ENCODE measurements at places on chromosomes 1 and 21.
A peak's percentile ranks its signal among the peaks of the same experiment; 100 is the strongest.

DNA sequence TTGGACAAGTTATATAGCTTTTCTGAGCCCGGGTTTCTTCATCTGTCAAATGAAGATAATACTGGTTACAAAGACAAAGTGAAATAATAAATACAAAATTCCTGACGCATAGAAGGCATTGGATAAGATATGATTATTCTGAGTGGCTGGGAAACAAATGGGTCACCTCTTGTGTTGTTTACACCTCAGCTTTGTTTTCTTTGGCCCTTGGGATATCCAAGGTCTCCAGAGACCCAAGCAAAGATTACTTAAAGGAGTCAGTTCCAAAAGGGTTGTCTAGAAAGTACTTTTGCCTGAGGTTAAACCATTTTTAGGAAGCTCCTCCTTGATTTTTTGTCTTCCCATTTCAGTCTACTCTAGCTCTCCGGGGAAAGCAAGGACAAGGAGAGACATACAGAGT, 9.7 kb downstream of the KHDRBS1 start:
- no peak for DNase-seq

DNA sequence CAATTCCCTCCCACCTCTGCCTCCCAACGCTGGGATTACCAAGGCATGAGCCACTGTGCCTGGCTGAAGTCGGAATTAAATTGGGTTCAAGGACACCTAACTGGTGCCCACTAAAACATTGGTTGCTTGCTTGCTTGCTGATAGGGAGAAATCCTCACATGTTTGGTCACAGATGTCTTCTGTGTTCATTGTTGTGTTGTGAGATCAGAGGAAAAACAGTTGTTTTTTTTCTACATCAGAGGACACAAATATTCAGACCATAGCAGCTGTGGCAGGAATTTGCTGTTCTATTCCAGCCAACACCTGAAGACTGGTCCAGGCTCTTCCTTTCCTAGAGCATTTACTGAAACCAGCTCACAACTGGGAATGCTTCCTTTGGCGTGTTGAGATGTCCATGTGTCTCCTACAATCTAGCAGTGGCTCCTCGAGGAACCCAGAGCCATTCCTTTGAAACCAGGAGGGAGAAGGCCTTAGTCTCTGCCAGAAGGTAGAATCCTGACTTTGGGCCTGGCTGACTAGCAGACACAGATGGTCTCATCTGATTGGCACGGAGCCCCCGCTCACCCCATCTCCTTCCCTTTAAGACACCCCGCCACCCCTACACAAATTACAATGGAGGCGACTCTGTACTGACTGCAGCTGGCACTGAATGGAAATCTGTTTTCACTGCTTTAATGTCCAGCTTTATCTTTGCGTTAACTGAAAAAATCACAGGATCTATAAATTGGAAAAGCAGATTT, 24.3 kb upstream of the TRIM17 start:
- DNase-seq: no peak

- no peak for DNase-seq
Measured at GRCh38 chr1:112388436-112388835, 7.6 kb upstream of the CTTNBP2NL start.

DNA sequence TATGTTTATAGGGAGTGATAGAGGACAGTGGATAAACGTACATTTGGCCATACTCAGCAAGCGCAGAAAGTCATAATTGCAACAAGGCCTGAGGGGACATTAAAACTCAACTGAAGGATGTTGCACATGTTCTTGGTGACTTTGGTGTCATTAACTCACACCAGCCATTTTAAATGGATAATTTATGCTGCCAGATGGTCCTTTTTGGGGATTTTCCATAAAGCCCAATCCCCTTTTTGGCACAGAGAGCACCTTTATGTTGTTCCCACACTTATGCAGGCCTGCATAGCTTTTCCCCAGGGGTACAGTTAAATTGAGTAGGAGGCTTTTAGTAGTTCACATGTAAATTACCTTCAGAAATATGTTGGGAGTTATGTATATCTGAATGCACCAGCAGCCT, 279.6 kb downstream of the NFIA start:
- DNase-seq: no peak

- no peak for DNase-seq
Measured at GRCh38 chr1:41622859-41623732, 138.6 kb upstream of the EDN2 start.

DNA sequence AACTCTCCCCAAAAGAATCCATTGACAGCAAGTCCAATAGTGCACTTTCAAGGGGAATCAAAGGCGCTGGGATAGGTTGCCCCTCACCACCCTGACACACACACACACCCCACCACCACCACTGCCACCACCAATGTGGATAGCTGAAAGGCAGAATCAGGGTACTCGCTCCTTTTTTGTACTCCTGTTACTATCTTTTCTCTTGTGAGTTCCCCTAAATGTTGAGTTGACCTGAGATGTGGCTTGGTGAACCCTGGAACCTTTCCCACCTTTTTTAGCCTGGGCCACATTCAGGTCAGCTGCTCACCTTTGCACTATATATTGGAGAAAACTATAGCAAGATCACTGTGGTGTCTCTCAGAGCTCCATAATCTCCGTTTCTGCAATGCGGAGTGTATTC, 3.9 kb downstream of the S100A8 start:
- DNase-seq: no peak

DNA sequence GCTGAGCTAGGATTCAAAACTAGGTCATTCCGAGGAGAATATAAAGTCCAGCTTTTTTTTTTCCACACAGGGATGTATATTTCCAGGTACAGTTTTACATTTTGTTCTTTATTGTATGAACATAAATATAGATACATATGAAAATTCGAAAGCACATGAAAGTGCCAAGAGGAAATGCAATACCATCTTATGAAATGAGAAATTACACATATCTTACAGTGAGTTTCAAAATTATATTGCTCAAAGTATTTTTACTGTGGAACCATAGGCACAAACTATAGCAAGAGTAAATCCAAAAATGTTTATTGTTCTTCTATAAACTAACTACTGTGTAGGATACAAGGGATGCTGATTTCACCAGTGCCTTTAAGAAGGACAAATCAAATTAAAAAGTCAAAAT, 39.0 kb downstream of the PTPRC start:
- DNase-seq: no peak

- DNase-seq: no peak
Measured at GRCh38 chr1:177871613-177872307, 98.1 kb downstream of the SEC16B start.

GRCh38 chr1:23567996-23568607, 8.8 kb upstream of the ID3 start:
- DNase-seq: no peak

DNA sequence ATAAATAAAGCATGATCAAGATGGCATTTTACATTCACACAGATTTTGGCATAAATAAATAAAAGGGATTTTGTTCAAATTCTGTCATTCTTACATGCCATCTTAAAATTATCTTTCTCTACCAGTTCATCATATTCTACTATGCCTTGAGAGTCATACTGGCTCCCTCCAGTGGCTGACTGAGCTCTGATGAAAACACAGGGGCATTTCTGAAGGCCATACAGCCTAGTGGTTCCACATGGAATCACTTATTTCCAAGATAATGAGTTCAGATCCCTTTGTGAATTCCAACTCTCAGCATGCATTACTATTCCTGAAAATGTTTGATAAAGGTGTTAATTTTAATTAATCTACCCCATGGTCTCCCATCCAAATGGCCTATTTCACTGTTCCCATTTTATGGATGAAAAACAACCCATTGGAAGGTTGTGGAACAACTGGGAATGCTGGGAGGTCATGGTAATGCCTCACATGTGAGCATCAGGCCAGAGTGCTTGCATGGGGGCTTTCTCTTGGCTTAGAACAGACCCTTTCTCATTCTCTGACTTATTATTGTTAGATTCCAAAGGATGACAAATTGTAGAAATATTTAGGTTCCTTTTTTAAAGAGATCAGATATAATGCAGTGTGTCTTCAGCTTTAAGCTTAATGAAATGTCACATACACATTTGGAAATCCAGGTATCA, 622.4 kb upstream of the PKN2 start:
- DNase-seq: peak; percentile 5

DNA sequence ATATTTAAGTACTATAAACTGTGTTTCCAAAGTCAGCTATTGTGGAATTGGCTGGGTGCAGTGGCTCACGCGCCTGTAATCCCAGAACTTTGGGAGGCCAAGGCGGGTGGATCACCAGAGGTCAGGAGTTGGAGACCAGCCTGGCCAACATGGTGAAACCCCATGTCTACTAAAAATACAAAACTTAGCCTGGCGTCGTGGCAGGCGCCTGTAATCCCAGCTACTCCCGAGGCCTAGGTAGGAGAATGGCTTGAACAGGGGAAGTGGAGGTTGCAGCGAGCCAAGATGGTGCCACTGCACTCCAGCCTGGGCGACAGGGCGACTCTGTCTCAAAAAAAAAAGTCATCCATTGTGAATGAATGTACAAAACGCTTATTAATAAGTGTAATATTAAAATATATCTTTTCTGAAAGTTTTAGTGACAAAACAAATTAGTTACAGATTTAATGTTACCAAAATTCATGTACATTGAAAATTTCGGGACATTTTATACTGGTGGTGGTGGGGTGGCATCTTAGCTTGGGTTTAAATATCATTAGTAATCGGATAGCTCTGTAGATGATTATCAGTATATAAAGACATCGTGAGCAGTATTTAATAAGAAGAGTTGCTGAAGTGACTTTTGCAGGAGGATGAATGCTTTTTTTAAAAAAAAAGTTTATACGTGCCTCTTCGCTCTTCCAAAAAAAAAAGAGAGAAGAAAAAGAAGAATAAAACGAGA, 503 bp upstream of the SRSF11 start:
- no peak for DNase-seq

GRCh38 chr1:220991959-220992704, 112.9 kb downstream of the HLX start:
- DNase-seq: no peak

GRCh38 chr1:58683519-58683918, 16.3 kb downstream of the MYSM1 start:
- no peak for DNase-seq

GRCh38 chr1:22893292-22893691, 79.4 kb downstream of the LACTBL1 start:
- no peak for DNase-seq

DNA sequence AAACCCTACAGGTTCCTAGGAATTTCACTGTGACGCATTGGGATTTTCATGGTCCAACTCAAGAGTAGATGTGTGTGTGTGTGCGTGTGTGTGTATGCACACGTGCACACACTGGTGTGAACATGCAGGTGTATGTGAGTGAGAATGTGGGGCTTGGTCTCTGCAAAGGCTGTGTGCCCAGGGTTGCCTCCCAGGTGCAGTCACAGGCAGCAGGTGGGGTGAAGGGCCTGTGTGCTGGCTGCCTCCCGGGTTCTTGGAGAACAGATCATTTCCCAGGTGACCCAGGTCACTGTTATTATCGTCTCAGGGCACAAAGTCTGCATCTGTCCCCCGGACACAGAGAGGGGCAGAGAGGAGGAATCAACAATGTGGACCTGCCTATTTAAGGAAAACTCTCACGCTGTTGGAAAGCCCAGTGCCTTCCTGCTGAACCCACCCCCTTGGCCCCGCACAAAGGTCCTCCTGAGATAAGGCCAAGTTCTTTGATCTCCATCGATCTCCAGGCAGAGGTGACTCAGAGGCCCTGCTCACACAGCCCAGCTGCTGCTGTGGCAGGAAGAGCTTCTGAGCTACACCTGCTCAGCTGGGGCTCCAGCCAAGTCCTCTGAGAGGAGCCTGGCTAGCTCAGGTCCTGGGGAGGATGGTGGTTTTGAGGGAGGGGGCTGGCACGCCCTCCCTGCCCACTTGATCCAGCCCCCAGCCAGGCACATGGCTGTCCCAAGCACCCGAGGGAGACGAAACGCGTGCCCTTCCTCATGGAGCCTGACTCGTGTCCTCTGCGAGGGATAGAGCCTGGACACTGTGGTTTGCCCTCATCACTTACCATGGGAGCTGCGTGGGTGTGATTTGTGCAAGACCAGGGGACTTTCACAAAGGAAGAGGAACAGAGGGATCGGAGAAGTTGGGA, 134.0 kb upstream of the ARHGEF16 start:
- no peak for DNase-seq

GRCh38 chr1:210706246-210706645, 377.5 kb downstream of the HHAT start:
- DNase-seq: no peak

DNA sequence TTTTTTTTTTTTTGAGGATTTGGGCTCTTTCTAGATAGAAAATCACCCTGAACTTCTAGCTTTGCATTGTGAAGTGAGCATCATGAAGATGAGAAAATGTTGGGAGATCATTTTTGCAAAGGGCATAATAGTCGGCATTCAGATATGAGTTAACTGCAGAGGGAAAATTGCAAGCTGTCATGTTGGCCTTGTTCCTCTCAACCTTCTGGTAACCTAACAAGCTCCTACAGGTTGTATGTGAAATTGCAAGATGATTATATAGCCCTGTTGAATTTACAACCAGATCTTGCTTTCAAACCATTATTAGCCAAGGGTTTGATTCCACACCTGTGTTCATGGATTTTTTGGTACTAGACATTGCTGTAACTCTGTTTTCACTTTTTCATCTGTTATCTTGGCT, 2.2 kb downstream of the ELOA start:
- no peak for DNase-seq

- DNase-seq: no peak
Measured at GRCh38 chr1:93433407-93433961, 14.4 kb upstream of the FNBP1L start.

- no peak for DNase-seq
Measured at GRCh38 chr1:64525116-64525686, 55.3 kb downstream of the CACHD1 start.

DNA sequence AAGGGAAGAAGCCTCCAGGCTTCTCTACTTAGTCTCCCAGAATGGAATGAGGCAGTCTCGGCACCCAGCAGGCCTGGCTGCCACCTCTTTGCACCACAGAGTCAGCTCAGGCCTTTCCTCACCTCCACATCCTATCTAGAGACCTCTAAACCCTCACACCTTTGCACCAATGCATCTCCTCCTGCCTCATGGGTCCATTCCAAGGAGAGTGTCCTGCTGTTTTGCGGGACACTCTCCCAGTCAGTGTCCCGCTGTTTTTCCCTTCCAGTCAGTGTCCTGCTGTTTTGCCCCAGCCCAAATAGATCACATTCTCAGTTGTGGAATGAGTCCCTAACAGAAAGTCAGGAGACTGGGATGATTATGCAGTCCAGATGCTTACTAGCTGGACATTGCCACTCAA, 185.6 kb upstream of the CAMK1G start:
- no peak for DNase-seq

DNA sequence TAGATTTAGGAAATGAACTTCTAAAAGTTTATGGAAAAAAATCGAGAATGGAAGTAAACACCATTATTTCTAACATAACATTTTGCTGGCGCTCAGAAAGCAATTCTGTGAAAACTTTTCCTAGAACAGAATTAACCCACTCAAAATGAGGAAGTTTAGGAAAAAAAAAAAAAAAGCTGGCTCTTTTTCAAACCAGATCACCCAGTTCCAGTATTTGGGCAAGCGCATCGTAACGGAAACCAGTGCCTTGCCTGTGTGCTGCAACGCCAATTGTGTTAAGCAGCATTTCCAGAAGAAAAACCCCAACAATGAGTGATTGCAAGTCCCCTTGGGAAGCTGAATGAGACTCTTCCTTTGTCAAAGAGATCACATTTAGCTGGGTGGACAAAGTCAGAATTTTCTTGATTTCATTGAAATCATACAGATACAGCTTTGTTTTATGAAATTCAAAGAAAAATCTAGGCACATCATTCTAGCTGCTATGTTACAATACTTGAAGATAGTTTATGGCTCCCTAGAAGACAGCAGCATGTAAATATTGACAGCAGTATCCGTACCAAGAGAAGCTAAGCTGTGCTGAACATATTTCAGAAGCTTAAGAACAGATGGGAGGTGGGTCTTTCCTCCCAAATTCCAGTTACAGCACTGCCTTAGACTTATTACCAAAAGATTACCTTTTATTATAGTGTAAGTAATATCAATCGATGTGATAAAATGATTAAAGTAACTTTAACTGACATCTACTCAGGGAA, 113.4 kb downstream of the ERG start:
- no peak for DNase-seq
